ENCODE measurements at places on chromosomes 7 and 10. TPM values are rescaled to one million over a fixed set of nuclear protein-coding genes. Genes with fewer than 3 reads are reported as not detected.

DNA sequence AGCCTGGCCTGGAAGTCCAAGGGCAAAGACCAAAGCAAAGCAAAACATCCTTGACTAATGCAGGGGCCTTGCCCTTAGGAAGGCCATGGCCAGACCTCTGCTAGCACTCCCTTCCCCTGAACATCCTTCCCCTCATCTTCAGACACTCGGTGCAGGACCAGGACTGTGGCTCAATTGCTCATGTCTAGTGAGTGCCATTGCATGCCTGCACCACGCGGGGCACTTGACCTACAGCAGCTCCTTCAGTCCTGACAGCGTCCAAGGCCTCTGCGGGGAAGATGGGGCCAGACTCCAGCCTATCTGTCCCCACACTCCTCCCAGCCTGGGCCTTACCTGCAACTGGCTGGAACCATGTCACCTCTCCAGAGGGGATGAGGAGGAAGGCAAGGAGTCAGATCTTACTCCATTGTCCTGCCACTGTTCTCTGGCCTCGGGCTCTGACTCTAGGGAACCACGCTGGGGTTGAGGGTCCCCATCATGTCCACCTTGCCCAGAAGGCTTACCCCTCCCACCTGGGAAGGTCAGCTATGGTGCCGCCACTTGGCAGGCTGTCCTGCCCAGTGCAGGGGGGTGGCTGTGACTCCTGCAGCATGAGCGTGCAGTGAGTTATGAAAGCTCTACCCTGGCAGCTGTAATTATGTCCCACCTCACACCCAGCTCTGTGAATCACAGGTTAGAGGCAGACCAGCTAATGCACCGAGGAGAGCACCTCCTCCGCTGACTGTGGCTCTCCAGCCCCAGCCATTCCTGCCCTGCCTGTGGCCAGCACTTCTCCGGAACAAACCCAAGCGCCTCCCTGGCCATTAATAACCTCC is 16.1 kb downstream of the DRGX start:
- no peak for DNase-seq

DNA sequence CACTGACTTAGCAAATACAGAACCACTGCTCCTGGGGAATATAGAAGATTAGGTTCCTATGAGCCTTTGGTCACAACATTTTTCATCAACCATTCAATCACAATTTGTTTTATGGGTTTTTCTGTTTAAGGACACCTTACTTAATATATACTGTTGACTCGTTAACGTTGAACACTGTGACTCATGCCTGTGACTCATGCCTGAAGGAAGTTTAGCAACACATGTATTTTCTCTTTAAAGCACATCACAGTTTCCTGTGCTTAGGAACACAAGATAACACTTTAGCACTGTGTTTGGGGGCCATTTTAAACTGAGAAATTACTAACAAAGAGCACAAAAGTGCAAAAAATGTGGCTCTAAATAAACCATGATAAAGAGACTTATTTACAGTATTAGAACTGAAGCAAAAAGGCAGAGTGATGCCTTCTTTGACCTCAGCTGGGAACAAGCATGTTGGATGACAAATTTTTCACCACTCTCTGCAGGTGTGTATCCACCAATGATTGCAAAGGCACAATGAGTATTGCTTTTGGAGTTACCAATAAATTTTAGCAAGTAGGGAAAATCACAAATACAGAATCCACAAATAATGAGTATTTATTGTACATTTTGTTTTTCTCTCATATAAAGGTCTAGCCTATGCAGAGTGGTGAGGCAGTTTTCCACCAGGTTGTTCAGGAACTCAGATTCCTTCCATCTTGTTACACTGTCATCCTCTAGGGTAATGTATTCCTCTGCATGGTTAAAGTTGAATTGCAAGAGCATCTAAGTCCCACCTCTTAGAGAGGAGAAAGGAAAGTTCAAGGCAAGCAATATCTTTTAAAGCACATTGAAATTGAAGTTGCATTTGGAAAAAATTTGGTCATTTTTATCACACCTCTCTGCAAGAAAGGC is 7.3 kb downstream of the FGFBP3 start:
- DNase-seq: peak; percentile 93

Gene GALNT17
- not detected for total RNA-seq

- DNase-seq: no peak
Observed at GRCh38 chr7:119086026-119086425, 861.5 kb downstream of the ANKRD7 start.

Gene ANKRD30A
- not detected for total RNA-seq

DNA sequence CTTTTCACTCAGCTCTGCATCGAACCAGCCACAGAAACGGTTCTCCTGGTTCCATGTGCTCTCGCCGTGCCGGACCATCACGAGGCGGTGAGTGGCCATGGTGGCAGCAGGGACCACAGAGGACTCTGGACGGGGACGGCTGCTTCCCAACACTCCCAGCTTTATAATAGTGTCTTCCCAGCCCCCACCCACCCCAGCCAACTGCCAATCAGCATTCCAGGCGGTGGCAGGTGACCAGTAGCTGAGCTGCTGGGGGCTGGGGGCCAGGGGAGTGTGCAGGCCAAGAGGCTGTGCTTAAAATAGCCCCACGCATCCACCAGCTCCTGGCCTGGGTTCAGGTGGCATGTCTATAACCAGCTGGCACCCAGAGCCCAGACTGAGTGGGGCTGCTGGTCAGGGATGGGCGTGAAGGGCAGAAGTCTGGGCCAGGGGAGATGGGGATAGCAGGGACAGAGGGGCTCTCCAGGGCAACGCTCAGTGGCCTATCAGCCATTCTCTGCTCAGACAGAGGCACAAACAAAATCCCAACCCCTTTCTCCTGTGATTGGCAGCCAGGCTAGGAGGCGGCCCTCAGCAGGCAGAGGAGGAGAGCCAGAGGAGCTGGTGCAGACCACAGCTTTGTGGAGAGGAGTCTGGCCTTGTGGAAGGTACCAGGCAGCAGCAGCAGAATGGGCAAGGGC is at the start of gene PGAM2:
PGAM2 (minus strand) TSS at position 137 of the 680 bp plus-strand sequence; CDS start at position 99, 38 bp downstream.
- DNase-seq: no peak

DNA sequence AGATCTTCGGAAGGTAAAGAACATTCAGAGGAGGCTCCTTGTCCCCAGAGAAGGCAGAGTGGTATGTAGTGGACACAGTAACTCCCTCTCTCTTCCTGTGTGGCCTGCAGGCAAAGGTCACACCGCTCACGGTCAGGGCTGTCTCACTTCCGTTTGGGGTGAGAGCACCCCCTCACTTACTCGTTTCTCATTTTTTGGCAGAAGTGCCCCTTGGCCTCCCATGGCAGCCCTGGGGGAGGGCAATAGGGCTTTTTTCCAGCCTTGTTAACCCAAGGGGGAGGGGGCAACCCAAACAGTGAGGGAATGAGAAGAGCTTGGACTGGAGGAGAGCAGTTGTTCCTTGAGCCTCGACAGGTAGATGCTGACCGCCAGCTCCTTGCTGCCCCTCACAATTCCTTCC is 31.8 kb upstream of the SRGN start:
- DNase-seq: no peak

DNA sequence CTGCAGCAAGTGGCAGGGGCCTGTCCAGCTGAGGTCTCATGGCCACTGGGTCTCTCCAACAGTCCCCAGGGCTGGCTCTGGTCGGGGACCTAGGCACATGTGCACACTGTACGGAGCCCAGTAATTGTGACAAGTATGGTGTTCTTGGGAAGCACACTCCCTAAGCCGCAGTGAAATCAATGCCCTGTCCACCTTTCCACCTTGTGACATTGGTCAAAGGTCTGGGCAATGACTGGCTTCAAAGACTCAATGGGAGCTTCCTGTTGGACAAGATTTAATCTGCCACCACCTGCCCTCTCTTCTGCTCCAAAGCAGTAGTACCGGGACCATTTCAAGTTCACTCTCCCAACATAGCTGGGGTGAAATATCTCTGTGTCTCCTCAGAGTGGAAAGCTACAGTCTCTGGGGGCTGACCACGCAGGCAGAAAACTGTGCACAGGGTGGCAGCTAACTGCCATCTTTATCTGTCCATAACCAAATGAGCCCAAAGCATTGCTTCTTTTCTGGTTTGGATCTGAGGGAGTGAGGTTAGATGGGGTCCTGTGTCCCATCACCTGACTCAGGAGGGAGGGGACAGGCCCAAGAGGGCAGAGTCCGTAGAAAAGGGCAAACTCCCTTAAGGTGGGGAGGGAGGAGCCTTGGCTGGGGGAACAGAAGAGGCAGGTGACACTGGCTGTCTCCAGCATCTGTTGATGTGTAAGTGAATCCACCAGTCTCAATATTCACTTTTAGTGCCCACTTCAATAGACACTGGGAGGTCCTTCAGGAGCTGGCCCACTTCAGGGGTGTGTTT is 307.7 kb downstream of the TNS3 start:
- DNase-seq: no peak

Gene HTR5A
- total RNA-seq: not detected

GRCh38 chr7:73452999-73453635 is 19.5 kb downstream of the FZD9 start:
- no peak for DNase-seq

Gene SLC39A12
- not detected for total RNA-seq

GRCh38 chr10:71128311-71128980 is 83.9 kb upstream of the UNC5B start:
- no peak for DNase-seq

GRCh38 chr10:92914478-92915325 is 66.4 kb downstream of the EXOC6 start:
- DNase-seq: peak; percentile 51

DNA sequence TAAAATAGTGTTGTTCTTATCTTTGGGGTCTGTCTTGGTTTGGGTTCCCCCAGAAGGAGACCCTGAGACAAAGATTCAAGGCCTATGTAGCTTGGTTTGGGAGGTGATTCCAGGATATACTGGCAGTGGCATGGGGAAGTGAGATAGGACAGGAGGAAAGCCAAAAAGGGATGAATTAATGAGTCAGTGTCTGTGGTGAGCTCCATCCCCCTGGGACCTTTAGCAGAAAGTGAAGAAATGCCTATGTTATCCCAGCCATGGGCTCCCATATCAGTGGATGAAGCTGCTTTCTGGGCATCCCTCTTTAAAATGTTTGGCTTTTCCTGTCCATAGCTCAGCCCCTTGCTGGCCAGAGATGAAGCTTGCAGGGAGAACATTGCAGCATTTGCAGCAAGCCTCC is 217.0 kb upstream of the CTBP2 start:
- DNase-seq: no peak

DNA sequence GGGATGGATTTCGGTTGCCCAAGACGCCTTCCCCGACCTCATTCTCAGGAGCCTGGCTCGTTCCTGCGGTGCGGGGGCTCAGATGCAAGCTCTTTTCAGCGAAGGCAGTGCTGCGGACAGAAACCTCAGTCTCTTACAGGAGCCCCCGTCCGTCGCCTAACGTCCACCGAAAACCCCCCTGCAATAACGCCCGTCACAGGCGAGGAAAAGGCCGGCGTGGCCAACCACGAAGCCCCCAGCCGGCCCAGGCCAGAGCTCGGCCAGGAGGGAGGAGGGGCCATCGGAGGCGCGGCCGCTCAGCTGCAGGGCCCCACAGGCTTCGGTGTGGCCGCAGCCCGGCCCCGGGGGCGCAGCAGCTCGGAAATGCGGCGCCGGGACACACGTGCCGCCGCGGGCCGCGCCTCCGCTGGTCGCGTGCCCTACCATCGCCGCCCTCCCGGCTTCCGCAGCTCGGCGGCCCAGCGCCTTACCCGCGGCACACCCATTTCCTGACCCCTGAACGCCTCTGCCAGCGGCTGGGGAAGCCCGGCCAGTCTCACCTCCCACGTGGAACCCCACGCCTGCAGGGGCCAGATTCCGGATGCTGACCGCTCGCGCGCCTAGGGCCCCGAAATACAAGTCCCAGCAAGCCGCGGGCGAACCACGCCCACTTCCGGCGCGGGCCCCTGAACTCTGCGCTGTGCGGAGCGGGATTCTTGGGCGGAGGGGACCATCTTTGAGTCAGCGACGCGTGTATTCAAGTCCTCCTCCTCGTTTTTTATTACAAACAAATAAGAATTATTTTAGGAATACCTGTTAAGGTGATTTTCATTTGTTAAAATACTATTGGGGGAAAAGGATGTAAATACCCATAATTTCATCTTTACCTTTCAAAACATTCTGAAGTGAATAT is at the start of gene ZNF239:
ZNF239 (minus strand) TSS at position 616 of the 892 bp plus-strand sequence. CDS start 16,537 bp downstream, outside the sequence.
- peak; percentile 45 for DNase-seq

Gene SPDYE5
- total RNA-seq: not detected

GRCh38 chr7:3591944-3592343 is 290.9 kb downstream of the SDK1 start:
- no peak for DNase-seq

Gene CRYGN
- total RNA-seq: 0.74 TPM

- DNase-seq: no peak
Observed at GRCh38 chr10:84876116-84876999, 548.0 kb downstream of the CCSER2 start.

- no peak for DNase-seq
Observed at GRCh38 chr10:32982911-32983909, 25.2 kb upstream of the ITGB1 start.

Gene CTNNA3
- total RNA-seq: 0.85 TPM

Gene ICA1
- total RNA-seq: 1.1 TPM

Gene FAM25G
- total RNA-seq: not detected

- no peak for DNase-seq
Observed at GRCh38 chr7:36149694-36150452, 3.2 kb upstream of the EEPD1 start.

- DNase-seq: no peak
Observed at GRCh38 chr10:120282846-120283492, 174.1 kb upstream of the PLPP4 start.

DNA sequence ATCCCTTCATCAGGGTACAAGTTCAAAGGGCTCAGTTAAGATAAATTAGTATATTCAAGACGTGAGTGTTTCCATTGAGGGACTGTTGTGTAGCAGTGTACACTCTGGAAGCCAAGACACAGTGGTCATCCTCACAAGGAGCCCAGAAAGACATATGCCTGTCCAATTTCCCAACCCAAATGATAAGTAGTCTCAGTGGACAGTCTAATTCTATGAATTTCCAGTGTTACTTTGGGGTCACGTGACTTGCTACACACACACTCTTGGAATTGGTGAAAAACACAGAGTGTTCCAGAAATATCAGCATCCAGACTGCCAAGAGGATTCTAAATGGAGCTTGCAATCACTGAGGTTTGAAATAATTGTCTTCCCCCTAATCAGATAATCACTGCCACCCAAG is 365.1 kb downstream of the WDR11 start:
- DNase-seq: no peak

Data from Panc1 (cell line).